ENCODE measurements at places on chromosomes 7 and 10. TPM values are rescaled to one million over a fixed set of nuclear protein-coding genes. Genes with fewer than 3 reads are reported as not detected.

GRID2IP gene
- total RNA-seq, result 0.05 TPM

ELAPOR2 gene
- total RNA-seq, result 3.9 TPM

GIMAP2 gene
- total RNA-seq, result 30.0 TPM

NPFFR1 gene
- total RNA-seq, result not detected

CYP3A7 gene
- total RNA-seq, result not detected

LLCFC1 gene
- not detected for total RNA-seq

KEL gene
- total RNA-seq, result 0.44 TPM

DNA sequence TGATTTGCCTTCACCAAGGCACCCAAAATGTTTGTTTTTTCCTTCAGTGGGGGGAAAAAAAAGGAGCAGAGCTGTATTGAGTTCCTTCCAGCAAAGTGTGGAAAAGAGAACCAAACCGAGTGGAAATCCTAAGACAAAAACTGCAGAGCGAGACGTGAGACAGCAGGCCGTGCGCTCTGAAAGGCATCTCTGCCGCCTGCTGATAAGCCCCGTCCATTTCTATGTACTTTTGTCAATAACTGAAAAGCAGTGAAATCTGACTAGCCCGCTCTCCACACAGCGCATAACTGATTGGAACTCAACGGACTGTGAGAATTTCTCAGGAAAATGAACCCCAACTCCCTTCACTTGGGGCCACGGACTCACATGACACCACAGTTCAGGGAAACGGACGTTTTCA, 83.2 kb downstream of the COBL start:
- H3K36me3 ChIP-seq, result no peaks in the 10 kb centered on the region
- DNase-seq, result no peak
- H3K27ac ChIP-seq, result no peak overlapping the region
- H3K27me3 ChIP-seq, result peaks cover 6% of the 10 kb centered on the region
- H3K4me1 ChIP-seq, result no peaks in the 10 kb centered on the region
- no peak overlapping the region for H3K4me3 ChIP-seq

DNA sequence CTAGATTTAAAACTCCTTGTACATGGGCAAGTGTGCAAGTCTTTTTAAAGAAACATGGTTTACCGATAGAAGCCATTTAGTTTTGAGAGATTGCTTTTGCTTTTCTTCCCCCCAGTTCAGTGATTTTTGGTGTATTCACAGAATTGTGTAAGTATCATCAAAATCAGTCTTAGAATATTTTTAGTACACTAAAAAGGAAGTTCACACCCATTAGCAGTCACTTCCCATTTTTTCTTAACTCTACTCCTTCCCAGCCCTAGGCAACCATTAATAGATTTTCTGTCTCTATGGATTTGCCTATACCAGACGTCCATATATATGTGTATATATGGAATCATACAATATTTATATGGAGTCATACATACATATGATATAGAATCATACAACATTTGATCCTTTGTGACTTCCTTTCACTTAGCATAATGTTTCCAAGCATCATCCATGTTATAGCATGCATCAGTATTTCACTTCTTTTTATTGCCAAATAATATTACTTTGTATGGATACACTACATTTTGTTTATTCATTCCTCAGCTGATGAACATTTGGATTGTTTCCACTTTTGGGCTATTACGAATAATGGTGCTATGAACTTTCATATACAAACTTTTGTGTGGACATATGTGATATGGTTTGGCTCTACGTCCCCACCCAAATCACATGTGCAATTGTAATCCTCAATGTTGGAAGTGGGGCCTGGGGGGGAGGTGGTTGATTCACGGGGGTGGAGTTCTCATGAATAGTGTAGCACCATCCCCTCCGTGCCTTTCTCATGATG, 16.5 kb upstream of the ARL4A start:
- no peaks in the 10 kb centered on the region for H3K27me3 ChIP-seq
- no peak overlapping the region for H3K4me3 ChIP-seq
- H3K4me1 ChIP-seq, result peaks cover 3% of the 10 kb centered on the region
- H3K36me3 ChIP-seq, result no peaks in the 10 kb centered on the region
- no peak overlapping the region for H3K27ac ChIP-seq
- no peak for DNase-seq

DNA sequence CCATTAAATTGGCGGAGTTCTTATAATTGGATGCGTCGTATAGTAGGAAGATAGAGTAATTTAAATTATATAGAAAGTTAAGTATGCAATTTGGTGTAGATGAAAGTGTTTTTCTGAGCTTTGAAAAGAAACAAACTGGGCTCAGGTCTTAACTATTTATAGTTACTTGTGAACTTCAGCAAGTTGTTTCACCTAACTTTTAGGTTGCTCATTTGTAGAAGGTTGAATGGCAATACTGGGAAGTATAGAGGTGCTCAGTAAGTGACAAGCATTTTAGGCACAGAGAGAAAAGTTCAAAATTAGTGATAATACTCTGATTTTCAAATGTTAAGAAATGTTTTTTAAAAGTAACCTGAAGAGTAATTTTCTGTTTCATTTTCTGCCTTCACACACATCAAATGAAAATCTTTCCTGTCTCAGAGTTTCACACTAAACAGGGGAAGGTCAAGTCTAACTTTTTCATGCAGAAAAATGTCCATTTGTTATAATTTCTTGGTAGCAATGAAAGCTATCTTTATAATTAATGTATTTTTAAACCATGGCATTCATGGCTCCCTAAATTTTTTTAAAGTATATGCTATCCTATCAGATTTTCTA, 146.5 kb downstream of the PHF14 start:
- no peak for DNase-seq
- no peak overlapping the region for H3K4me3 ChIP-seq
- peaks cover 14% of the 10 kb centered on the region for H3K4me1 ChIP-seq
- no peaks in the 10 kb centered on the region for H3K27me3 ChIP-seq
- H3K36me3 ChIP-seq, result peaks cover 20% of the 10 kb centered on the region

DNA sequence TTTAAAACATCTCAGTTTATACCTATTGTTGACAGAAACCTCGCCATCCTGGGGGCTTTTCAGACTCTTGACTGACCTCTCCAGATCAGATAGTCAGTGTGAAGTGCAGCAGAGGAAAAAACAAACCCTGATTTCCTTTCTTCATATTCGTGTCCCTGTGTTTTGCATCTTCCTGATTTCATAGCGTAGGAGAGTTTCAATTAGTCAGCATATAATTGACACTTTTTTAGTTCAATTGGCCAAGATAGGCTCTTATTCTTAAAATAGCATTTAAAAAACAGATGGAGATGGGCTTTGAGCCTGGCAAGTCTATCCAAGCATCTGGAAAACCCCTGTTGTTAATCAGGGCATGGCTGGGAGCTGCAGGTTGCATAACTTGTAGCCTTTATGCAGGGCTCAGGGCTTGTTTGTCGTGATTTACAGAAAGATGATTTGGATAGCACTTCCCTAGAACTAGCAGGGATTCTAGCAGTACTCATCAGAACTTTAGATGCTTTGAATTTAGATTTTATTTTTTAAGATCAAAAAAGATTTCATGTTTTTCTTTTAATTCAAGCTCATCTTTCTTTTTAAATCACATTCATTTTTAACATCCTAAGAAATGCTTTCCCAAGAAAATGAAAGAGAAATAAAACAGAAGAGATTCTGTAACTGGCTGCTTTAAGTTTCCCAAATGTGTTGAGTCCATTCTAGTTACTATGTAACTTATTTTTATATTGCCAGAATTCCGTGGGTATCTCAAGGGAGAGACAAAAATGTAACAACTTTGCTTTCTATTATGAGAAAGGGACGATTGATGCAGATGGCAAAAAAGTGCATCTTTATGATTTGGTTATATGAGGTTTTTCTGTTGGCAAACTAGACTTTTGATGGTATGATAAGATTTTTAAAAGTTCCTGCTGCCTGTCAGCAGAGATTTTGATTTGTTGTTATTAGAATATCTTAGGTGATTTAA, 270.8 kb upstream of the FZD8 start:
- no peak overlapping the region for H3K27ac ChIP-seq
- no peaks in the 10 kb centered on the region for H3K4me1 ChIP-seq
- no peak overlapping the region for H3K4me3 ChIP-seq
- H3K27me3 ChIP-seq, result peaks cover 1% of the 10 kb centered on the region
- no peak for DNase-seq
- no peaks in the 10 kb centered on the region for H3K36me3 ChIP-seq

- no peaks in the 10 kb centered on the region for H3K36me3 ChIP-seq
- no peaks in the 10 kb centered on the region for H3K4me1 ChIP-seq
- peaks cover 1% of the 10 kb centered on the region for H3K27me3 ChIP-seq
- no peak overlapping the region for H3K27ac ChIP-seq
Observed at GRCh38 chr7:142025896-142026295, 30.2 kb downstream of the MGAM start.

DNA sequence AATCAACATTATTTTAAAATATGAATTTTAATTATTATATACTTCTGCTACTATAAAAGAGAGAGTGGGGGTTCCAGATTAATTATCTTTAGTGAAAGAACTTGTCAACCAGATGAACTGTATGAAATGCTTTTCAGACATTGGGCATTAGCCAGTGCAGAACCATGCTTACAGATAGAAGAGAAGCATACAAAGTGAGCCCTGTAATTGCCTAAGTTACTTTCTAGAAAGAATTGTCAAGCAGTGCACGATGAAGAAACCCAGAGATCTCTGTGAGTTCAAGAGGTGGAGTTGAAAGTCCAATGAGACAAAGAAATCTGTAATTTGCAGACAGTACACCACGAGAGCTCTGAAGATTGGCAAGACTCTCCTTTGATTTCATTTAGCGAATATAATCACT, 166.7 kb downstream of the CDC14C start:
- H3K27me3 ChIP-seq, result no peaks in the 10 kb centered on the region
- H3K4me1 ChIP-seq, result no peaks in the 10 kb centered on the region
- no peaks in the 10 kb centered on the region for H3K36me3 ChIP-seq
- H3K27ac ChIP-seq, result no peak overlapping the region
- no peak for DNase-seq

DNA sequence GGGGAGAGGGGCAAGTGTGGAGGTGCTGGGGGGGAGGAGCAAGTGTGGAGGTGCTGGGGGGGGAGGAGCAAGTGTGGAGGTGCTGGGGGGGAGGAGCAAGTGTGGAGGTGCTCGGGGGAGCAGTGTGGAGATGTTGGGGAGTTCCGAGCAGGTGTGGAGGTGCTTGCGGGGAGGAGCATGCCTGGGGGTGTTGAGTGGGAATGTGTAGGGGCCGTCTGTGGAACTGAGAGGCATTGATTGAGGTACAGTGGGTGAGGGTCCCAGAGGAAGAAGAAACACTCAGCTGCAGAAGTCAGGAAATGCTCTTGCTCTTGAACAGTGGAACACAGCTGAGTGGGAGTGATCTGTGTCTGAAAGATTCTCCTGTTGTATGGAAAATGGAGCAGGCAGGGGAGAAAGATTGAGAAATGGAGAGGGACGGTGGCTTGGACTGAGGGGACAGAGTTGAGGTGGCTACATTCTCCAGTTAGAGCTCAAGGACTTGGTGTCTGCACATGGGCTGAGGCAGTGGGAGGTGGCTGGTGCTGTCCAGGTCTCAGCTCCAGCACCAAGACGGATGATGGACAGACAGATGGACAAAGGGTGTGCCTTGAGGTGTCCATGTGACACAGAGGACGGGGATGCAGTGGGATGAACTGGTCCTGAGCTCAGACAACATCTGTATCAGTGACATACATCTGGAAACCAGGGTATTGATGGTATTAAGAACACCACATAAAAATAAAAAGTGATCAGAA, 25.2 kb upstream of the NCAPG2 start:
- peaks cover 19% of the 10 kb centered on the region for H3K36me3 ChIP-seq
- H3K27me3 ChIP-seq, result no peaks in the 10 kb centered on the region
- peak overlapping the region; percentile 59 for H3K27ac ChIP-seq

DNA sequence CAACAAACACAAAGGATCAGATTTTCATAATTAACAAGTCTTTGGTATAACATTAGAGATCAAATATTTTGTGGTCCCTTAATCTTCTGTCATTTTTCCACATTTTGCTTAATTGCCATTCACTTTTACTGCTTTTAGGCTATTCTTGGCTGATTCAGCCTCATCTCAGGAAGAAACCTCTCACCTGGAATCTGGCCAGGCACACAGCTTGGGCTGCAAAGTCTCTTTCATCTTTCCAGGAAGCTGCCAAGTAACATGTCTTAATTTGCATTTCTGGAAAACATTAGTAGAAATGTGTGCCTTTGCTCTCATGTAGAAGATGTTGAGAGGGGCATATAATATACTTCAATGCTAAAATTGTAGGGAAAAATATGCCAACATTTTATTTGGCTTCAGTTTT, 174.2 kb upstream of the STEAP4 start:
- no peak overlapping the region for H3K4me3 ChIP-seq
- no peaks in the 10 kb centered on the region for H3K4me1 ChIP-seq

GRCh38 chr7:117530390-117530789, 50.6 kb downstream of the CFTR start:
- H3K27ac ChIP-seq, result no peak overlapping the region
- H3K4me3 ChIP-seq, result no peak overlapping the region
- no peaks in the 10 kb centered on the region for H3K36me3 ChIP-seq
- H3K27me3 ChIP-seq, result no peaks in the 10 kb centered on the region

DNA sequence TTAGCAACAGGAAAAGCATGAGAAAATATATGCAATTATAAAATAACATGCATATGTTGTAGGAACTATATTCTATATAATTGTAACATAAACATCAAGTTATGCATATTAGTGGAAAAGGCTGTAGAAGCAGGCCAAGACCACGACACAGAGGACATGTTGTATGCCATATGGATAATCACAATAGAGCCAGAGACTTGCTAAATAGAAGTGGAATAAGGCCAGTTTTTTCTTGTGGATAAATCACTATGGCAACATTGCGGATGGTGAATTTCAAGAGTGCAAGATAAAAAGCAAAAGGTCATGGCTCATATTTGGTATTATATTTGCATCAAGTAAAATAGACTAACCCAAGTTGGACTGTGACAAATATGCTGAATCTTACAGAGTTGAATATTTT, 93.0 kb downstream of the PCDH15 start:
- H3K4me3 ChIP-seq, result no peak overlapping the region
- no peak for DNase-seq
- H3K27me3 ChIP-seq, result no peaks in the 10 kb centered on the region
- H3K27ac ChIP-seq, result no peak overlapping the region

DNA sequence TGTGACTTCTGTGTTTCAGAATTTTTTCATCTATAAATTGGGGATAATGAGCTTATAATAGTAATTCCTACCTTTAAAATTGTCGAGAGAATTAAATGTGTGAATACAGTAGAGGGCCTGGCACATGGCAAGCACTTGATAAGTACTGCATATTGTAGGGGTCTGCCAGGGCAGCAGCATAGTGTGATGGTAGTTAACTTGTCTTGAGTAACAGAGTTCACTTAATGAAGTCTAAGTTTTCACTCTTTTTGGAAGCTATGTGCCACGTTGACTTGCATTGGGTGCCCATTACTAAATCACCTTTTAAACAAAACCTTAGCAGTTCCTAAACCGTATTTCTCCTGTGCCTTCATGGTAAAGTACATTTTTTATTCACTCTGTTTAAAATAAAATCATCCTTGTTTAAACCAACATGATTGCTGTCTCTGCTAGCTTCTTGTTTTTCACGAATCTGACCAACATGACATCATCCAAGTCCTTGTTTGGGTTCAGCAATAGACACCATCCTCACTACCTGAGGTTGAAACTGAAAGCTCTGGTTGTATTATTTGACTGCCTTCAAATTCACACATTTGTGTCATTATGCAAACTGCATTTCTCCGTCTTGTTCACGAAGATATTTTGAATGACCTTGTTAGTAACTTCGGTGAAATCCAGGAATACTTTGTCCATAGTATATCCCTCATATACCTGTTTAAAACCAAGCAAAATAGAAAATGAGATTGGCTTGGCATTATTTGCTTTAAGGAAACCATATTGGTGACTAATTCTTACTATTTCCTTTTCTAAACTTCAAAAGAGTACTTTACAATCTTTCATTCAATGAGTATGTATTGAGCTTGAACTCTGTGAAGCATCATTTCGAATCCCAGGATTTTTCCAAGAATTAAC, 340.2 kb downstream of the SUGCT start:
- no peak overlapping the region for H3K27ac ChIP-seq
- H3K4me1 ChIP-seq, result peaks cover 6% of the 10 kb centered on the region
- H3K27me3 ChIP-seq, result no peaks in the 10 kb centered on the region
- no peak overlapping the region for H3K4me3 ChIP-seq
- H3K36me3 ChIP-seq, result no peaks in the 10 kb centered on the region

Data from activated CD4-positive, alpha-beta T cell treated with anti-CD3 and anti-CD28 coated beads for 36 hours (primary cell).